ENCODE measurements at places on chromosomes 5 and 9. TPM values are rescaled to one million over a fixed set of nuclear protein-coding genes. Genes with fewer than 3 reads are reported as not detected.
A peak's percentile ranks its signal among the peaks of the same experiment; 100 is the strongest.

- H3K27me3 ChIP-seq = no peaks in the 10 kb centered on the region
- H3K4me3 ChIP-seq = peak overlapping the region; percentile 78
- peak overlapping the region; percentile 99 for H3K27ac ChIP-seq
- no peak for DNase-seq
These were observed 536 bp downstream of the FEM1C start for GRCh38 chr5:115544043-115544435.

DNA sequence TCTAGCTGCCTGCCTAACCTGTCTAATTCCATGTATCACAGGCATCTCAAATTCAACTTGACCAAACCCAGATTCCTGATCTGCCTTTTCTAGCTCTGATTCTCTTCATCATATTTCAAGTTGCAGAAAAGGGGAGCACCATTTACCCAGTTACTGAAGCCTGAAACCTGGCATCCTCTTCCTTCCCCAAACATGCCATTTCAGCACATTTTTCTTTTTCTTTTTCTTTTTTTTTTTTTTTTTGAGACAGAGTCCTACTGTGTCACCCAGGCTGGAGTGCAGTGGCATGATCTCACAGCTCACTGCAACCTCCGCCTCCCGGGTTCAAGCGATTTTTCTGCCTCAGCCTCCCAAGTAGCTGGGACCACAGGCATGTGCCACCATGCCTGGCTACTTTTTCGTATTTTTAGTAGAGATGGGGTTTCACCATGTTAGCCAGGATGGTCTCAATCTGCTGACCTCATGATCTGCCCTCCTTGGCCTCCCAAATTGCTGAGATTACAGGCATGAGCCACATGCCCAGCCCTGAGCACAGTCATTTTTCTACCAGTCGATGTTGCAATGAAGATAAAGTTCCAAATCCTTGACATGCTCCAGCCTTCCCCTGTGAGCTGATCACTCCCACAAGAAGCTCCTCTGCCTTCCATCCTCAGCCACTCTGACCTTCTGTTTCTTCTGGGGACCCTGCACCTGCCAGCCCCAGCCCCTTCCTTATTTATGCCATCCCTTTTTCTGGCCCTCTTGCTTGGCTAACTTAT is 32.2 kb downstream of the ACER2 start:
- no peaks in the 10 kb centered on the region for H3K27me3 ChIP-seq
- H3K4me1 ChIP-seq = no peaks in the 10 kb centered on the region
- H3K36me3 ChIP-seq = peaks cover 8% of the 10 kb centered on the region

DNA sequence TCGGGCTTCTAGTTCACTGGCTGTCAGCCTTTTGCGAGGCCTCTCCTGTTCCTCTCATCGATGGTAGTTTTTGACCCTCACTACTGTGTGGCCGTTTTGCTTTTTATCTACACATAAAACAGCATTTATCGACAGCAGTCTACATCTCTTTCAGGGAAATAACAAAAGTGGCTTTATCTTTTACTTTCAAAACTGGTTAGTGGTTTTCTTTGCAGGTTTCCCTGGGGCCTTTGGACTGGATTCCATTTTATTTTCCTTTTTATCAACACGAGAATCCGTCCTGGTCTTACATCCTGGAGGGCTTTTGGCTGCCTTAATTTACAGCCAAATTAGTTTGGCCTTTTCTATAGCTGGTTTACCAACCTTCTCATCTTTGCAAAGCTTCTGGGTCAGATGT is 793 bp upstream of the PKD2L2 start:
- peaks cover 5% of the 10 kb centered on the region for H3K27me3 ChIP-seq
- no peaks in the 10 kb centered on the region for H3K36me3 ChIP-seq
- H3K4me1 ChIP-seq = no peaks in the 10 kb centered on the region
- no peak for DNase-seq

DNA sequence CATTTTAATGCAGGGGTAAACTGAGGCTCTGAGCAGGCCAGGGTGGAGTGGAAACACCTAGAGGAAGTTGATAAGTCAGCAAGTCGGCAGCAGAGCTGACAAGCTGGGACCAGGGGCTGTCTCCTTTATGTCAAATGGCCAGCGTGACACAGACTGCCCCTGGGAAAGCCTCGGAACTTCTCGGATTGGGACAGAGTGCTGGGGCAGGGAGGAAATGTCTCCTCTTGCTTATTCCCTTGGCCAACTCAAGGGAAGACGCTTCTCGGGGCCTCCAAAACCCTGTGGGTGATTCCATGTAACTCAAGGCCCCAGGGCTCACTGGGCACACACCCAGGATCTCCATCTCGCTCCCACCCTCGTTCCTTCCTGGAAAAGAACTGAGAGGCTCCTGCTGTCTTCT is 25.4 kb upstream of the ANXA6 start:
- no peak for DNase-seq
- H3K36me3 ChIP-seq = peaks cover 71% of the 10 kb centered on the region
- H3K4me1 ChIP-seq = no peaks in the 10 kb centered on the region
- no peak overlapping the region for H3K27ac ChIP-seq
- H3K27me3 ChIP-seq = no peaks in the 10 kb centered on the region

DNA sequence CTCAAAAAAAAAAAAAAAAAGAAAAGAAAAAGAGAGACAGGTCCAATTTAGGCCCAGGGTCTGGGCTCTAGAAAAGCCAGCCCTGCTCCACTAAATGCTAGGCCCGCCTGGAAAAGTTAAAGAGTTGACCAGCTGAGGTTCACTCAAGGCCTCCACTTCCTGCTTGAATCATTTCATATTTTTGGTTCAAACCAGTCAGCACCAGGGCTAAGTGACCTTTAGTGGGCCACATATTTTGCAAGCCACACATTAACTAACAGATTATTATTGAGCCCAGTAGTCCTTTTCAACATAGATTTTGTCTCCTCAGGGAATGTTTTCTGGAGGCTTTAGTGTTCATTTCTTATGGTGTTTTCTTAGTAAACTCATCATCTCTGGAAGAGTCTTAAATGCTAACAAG is 156.6 kb downstream of the TLR4 start:
- no peak overlapping the region for H3K4me3 ChIP-seq
- no peaks in the 10 kb centered on the region for H3K36me3 ChIP-seq
- no peak overlapping the region for H3K27ac ChIP-seq
- H3K4me1 ChIP-seq = no peaks in the 10 kb centered on the region
- H3K27me3 ChIP-seq = no peaks in the 10 kb centered on the region
- no peak for DNase-seq

DNA sequence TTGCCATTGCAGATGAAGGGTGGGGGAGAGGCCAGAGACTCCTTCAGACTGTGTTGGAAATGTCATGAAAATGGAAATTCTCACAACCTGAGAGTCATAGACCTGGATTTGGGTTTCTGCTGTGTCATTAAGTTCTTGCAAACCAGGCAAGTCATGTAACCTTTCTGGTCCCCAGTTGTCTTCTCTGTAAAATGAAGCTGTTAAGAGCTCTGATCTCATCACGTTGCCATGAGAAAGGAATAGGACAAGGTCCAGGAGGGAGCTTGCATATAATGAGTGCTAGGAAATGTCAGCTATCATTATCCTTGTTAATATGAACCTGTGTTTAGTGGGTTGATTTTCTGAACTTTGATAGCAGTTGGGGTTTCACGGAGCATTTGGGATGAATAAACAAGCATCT is 59.1 kb downstream of the FGF1 start:
- H3K4me3 ChIP-seq = no peak overlapping the region
- peaks cover 22% of the 10 kb centered on the region for H3K4me1 ChIP-seq
- no peaks in the 10 kb centered on the region for H3K36me3 ChIP-seq
- no peak for DNase-seq
- no peak overlapping the region for H3K27ac ChIP-seq
- H3K27me3 ChIP-seq = no peaks in the 10 kb centered on the region

- no peak overlapping the region for H3K4me3 ChIP-seq
- no peak overlapping the region for H3K27ac ChIP-seq
- no peaks in the 10 kb centered on the region for H3K27me3 ChIP-seq
- H3K4me1 ChIP-seq = no peaks in the 10 kb centered on the region
- no peaks in the 10 kb centered on the region for H3K36me3 ChIP-seq
These were observed 554.1 kb downstream of the MAT2B start for GRCh38 chr5:164059471-164059870.

GRCh38 chr9:5670079-5670478 is 41.2 kb downstream of the RIC1 start:
- H3K4me3 ChIP-seq = no peak overlapping the region
- no peak for DNase-seq
- no peaks in the 10 kb centered on the region for H3K4me1 ChIP-seq
- H3K36me3 ChIP-seq = no peaks in the 10 kb centered on the region
- no peaks in the 10 kb centered on the region for H3K27me3 ChIP-seq

DNA sequence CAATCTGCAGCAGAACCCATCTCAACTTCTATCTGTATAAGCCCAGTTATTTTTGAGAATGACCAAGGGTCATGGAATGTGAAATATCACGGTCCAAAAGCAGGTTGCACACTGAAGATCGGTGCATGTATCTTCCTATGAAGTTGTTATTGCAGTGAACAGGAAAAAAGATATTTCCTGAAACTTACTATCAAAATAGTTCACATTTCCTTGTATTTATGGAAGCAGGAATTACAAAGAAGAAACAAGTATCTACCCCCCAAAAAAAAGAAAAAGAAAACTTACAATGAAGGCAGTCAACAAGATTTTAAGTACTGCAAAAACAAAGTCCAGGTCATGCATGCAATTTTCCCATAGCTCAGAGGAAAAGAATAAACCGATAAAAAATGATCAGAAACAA is 70.0 kb downstream of the MPDZ start:
- no peaks in the 10 kb centered on the region for H3K27me3 ChIP-seq
- peaks cover 7% of the 10 kb centered on the region for H3K36me3 ChIP-seq
- no peak overlapping the region for H3K4me3 ChIP-seq
- no peak for DNase-seq
- H3K4me1 ChIP-seq = no peaks in the 10 kb centered on the region

DNA sequence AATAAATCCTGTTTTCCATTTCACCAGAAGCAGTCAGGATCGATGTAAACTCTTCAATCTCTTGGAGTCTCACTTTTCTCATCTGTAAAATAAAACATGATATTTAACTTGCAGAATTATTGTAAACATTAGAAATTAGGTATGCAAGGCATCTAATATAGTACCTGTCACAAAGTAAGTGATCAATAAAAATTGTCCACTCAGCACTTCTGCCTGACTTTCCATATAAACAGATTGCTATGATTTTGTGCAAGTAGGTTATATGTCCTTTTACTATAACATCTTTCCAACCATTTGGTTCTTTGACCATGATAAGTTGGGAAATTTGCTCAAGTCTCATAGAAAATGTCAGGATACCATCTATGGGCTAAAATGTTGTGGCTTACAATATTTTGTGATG is 148.8 kb upstream of the MTAP start:
- no peaks in the 10 kb centered on the region for H3K27me3 ChIP-seq
- no peaks in the 10 kb centered on the region for H3K4me1 ChIP-seq
- no peak overlapping the region for H3K4me3 ChIP-seq
- no peaks in the 10 kb centered on the region for H3K36me3 ChIP-seq
- H3K27ac ChIP-seq = no peak overlapping the region
- DNase-seq = no peak

- H3K27me3 ChIP-seq = no peaks in the 10 kb centered on the region
- DNase-seq = no peak
- H3K4me3 ChIP-seq = no peak overlapping the region
- no peaks in the 10 kb centered on the region for H3K36me3 ChIP-seq
These were observed 135.1 kb upstream of the EFNA5 start for GRCh38 chr5:107805824-107806223.

DNA sequence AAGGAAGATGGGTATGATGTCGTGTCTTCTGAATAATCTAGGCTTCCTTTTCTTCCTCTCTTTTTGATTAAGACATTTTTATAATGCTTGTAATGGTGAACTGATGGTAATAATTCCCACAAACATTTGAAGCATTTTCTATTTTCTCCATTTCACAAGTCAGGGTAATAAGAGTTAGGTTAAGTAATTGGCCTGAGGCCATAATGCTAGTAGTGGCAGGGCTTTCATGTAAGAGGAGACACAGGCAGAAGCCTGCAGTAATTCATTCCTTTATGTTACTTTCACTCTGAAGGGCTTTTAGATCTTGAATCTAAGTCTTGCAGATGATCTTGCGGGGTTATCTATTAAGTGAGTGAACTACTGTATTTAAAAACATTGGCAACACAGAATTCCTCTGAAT is 374.9 kb downstream of the MAT2B start:
- H3K36me3 ChIP-seq = no peaks in the 10 kb centered on the region
- DNase-seq = no peak
- no peaks in the 10 kb centered on the region for H3K4me1 ChIP-seq

DNA sequence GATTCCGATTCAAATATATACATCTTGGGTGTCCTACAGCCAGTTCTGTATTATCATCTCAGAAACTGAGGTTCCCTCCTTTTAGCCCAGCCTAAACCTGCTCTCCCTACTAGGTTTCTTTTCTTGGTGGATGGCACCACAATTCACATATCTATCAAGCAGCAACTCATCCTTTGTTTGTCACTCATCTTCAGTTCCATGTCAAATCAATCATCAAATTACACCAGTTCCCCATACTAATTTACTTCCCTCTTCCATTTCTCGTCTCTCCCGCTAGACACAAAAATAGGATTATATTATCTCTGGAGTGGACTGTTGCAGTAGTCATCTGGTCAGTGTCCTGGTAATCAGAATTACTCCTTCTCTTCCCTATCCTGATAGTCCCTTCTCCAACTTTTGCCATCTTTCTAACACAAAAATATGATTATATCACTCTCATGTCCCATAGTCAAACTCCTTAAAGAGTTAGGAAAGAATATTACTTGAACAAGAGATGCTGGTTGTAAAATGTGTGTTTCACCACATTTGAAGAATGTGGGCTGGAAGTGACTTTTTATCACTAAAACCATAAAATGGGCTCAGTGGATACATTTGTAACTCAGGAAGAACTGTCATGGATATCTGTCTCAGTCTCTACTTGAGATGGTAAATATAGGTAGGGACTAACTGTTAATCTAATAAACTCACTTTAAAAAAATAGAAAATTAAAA is 69.1 kb upstream of the RICTOR start:
- no peak overlapping the region for H3K4me3 ChIP-seq
- no peak overlapping the region for H3K27ac ChIP-seq
- DNase-seq = no peak

DNA sequence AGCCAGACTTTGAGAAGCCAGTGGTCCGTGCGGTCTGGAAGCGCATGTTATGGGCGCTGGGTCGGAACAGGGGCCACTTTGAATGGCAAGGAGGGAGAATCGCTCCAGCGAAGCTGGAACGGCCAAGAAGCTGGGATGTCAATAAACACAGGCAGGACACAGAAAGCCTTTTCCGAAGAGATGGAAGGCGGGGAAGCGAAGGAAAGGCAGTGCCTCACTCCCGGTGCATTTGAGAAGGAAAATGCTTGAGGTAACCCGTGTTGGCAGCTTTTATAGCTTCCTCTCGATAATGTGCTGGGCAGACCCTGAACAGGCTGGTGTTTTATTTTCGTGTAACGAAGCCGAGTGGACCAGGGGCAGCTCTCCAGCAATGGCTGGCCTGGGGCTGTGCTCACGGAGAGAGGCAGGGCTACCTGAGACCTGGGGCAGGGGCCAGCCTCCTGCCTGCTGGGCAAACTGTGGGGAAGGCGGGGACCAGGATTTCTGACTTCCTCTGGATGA is 84.2 kb upstream of the SPRY4 start:
- no peaks in the 10 kb centered on the region for H3K27me3 ChIP-seq
- H3K36me3 ChIP-seq = no peaks in the 10 kb centered on the region
- H3K4me3 ChIP-seq = no peak overlapping the region
- no peak overlapping the region for H3K27ac ChIP-seq

GRCh38 chr5:169265888-169266287 is 35.1 kb downstream of the SLIT3 start:
- no peaks in the 10 kb centered on the region for H3K4me1 ChIP-seq
- no peak for DNase-seq
- H3K4me3 ChIP-seq = no peak overlapping the region
- no peaks in the 10 kb centered on the region for H3K27me3 ChIP-seq
- no peak overlapping the region for H3K27ac ChIP-seq

The PCDHGA7 gene
- 1.9 TPM for total RNA-seq

The PALM2AKAP2 gene
- total RNA-seq = 26.2 TPM

The PPP3R2 gene
- total RNA-seq = not detected

The LEAP2 gene
- 1.7 TPM for total RNA-seq

The LCN12 gene
- 1.9 TPM for total RNA-seq

The GLRA1 gene
- total RNA-seq = not detected

The OXCT1 gene
- total RNA-seq = 10.2 TPM

The CBY3 gene
- not detected for total RNA-seq
